ENCODE measurements at places on chromosomes 13 and 19.

- DNase-seq: no peak
These were observed 395.9 kb downstream of the KCNRG start for GRCh38 chr13:50410921-50411746.

- DNase-seq: no peak
These were observed 2.2 kb upstream of the PLK5 start for GRCh38 chr19:1521636-1522035.

DNA sequence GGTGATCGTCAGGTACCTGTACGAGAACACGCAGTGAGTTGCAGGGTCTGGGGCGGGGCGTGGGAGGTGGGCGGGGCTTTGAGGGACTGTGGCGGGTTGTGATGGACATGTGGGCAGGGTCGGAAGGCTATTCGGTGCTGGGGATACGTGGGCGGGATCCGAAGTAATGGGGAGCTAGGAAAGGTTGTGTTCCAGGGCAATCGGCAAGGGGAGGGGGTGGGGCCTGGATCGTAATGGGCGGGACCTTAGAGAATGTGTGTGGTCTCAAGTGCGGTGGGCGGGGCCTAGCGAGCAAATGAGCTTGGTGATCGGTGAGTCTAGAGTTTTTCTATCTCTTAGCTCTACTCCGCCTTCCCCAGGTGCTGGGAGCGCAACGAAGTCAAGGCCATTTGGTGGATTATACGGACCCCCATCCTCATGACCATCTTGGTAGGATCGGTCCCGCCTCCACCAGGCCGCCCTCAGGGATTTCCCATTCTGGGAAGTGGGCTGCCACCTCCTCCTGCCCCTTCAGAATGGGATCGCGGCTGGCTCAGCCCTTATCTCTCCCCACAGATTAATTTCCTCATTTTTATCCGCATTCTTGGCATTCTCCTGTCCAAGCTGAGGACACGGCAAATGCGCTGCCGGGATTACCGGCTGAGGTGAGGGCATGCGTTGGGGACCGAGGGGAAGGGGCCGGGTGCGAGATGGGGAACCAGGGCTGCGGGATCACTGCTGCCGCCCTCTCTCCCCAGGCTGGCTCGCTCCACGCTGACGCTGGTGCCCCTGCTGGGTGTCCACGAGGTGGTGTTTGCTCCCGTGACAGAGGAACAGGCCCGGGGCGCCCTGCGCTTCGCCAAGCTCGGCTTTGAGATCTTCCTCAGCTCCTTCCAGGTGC lies 9.6 kb downstream of the GIPR start:
- DNase-seq: peak; percentile 67

- DNase-seq: no peak
These were observed 37.8 kb upstream of the SLC7A10 start for GRCh38 chr19:33263325-33264023.

DNA sequence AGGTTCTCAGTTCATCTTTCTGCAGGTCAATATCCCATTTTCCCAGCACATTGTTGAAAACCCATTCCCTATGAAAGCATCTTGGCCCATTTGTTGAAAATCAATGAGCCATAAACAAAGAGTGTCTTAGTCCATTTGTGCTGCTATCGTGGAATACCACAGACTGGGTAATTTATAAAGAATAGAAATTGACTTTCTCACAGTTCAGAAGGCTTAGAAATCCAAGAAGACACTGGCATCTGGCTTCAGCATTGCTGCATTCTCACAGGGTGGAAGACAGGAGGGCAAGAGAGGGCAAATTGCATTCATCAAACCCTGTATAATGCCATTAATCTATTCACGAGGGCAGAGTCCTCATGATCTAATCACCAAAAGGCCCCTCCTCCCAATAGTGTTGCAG lies 34.1 kb downstream of the ZNF823 start:
- no peak for DNase-seq
